Hematopoietic multipotent progenitor cell treated with erythropoietin and hydrocortisone succinate and interleukin-3 and kit ligand, for 8 days (in vitro differentiated cells): ENCODE measurements at places on chromosomes 12 and 14.

GRCh38 chr14:38253676-38254075, 2.2 kb downstream of the CLEC14A start:
- no peak for DNase-seq

DNA sequence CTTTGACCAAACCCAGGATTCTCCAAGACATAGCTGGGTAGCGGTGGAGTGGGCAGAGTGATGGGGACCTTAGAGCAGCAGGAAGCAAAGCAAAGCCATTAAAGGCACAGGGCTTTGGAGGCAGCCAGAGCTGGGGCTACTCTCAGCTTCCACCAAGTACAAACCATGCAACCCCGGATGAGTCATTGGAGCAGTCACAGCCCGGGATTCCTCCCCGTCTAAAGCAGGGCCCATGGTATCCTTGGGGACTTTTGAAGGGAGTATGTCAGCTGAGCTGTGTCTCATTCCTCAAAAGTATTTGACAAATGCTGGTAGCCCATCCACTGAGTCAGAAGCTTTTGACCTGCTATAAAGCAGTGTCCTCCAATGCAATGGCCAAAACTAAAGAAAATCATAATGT, 9.7 kb upstream of the IFI27 start:
- DNase-seq: no peak

DNA sequence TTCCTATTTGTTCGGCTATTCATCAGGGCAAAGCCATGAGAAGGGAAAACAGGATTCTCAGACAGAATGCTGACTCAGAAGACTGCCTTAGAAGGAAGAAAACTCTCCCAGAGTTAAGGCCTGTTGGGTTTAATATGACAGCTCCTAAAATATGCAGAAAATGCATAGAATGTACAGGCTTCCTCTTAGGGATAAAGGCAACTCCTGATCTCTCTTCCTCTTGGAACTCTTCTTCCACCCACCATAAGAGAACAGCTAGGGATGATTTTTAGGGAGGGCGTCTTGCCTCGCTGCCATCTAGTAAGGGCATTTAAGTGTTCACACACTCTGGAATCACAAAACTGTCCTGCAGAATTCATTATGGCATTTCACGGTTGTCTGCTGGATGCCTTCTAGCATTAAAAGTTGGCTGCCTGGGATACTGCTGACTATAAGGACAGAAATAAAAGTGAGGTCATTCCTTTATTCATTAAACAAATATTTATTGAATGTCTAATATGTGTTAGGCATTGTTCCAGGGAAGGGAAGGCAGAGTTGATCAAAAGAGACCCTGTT, 73.7 kb downstream of the DCAF5 start:
- DNase-seq: no peak

DNA sequence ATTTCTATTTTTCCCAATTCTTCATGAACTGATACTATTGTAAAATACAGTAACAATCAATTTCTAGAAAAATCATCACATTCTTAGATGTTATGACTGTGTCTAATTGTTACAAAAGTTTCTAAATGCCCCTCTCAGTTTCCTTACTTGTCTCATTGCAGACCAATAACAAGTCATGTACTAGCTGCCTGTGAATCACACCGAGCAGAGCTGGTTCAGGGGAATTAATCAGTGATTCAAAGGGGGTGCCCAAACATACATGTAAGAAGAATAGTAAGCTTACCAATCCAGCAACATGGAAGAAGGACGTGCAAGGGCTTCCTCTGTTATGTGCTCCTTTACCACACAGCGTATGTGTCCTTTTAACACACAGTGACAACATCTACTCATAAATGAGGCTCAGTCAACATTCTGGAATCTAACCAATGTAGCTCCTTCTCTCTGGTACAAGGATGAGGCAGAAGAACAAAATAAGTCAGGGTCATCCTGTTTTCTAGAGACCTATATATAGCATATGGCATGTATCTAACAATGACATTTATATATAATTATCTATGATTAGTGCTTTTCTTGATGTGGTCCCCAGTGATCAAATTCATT, 126.4 kb downstream of the SCN8A start:
- no peak for DNase-seq

- DNase-seq: no peak
Measured at GRCh38 chr12:117467588-117467987, 106.2 kb upstream of the NOS1 start.

GRCh38 chr14:61176686-61177085, 104.5 kb downstream of the TMEM30B start:
- DNase-seq: no peak
